Stimulated activated CD8-positive, alpha-beta memory T cell treated with anti-CD3 and anti-CD28 coated beads, Interleukin-15, amount 100 ng/mL, for 48 hours (primary cell): ENCODE measurements at places on chromosomes 13 and 19.

DNA sequence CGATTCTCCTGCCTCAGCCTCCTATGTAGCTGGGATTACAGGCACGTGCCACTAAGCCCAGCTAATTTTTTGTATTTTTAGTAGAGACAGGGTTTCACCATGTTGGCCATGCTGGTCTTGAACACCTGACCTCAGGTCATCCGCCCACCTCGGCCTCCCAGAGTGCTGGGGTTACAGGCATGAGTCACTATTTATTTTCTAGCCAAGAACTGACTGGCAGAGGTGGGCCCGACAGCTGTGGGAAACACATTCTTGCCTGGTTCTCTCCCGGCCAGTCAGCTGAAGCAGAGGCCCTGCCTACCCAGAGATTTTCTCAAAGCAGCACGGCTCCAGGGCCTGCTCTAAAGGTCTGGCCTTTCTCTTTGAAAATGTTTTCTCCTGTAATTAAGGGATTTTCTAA lies 108.0 kb downstream of the KCTD15 start:
- no peak for DNase-seq

DNA sequence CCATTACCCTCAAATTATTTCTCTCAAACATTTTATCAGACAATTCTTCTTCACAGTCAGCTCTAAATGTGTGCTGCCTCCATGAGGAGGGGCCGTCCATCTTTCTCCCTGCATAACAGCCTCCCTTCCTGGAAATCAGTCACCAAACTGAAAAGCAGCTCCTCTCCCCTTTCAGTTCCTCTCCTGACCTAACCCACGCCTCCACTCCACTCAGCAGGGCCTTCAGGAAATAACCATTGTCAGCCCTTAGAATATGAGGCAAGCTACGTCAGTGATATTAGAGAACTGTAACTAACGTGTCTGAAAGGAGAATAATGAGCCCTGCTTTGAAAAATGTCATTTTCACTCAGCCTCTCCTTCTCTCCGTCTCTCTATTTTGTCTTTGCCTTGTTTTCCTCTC lies 116.2 kb downstream of the OLFM4 start:
- DNase-seq, result no peak

DNA sequence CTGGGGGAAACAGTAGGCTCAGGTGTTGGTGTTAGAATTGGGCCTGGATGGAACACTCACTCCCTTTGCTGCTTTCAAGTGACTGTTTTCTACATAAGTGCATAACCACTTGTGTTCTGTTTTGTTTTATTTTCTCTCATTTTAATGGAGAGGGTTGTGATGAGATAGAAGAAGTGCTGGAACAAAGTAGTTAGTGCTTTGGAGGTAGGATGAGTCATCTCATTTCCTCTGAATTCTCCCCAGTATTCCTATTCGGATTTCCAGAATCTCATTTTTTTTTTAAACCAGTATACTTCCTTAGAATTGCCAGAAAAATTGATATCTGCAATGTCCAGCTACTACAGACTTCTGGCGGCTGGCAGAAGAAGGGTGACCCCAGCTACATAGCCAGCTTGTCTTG lies 575.9 kb downstream of the MYO16 start:
- DNase-seq, result no peak

DNA sequence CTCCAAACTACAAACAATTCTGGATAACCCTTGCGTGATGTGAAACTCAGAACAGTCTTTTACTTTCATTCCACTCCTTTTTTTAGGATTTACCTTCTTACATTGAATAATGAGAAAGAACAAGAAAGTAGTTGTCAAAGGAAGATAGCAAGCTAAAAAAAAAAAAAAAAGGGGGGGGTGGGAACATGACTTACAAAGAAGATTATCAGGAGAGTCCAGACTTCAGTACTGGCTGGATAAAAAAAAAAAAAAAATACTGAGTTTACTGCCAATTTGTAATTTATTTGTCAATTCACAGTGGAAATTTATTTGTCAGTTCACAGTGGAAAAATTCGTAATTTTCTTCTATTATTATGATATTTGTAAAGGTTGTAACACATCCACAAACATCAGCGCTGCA lies 792.4 kb upstream of the SLITRK5 start:
- DNase-seq, result no peak

DNA sequence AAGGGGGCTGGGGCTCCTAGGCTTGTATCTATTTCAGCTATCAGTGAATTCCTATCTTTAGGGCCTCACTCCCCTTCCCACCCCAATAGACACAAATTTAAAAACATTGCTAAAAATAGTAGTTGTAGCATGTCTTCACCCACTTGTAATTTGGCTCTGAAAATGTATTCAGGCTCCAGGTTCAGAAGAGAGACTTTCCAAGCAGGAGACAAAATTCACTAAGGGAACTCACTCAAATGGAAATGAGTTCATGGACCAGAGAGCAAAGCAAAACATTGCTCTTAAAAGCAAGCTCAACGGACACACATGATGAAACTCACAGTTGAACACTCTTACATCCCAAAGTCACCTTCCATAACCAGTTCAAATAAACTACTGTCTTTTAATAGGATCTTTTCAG lies 36.8 kb downstream of the PHF11 start:
- DNase-seq, result no peak

GRCh38 chr19:28372576-28373247 lies 840.2 kb downstream of the UQCRFS1 start:
- no peak for DNase-seq

DNA sequence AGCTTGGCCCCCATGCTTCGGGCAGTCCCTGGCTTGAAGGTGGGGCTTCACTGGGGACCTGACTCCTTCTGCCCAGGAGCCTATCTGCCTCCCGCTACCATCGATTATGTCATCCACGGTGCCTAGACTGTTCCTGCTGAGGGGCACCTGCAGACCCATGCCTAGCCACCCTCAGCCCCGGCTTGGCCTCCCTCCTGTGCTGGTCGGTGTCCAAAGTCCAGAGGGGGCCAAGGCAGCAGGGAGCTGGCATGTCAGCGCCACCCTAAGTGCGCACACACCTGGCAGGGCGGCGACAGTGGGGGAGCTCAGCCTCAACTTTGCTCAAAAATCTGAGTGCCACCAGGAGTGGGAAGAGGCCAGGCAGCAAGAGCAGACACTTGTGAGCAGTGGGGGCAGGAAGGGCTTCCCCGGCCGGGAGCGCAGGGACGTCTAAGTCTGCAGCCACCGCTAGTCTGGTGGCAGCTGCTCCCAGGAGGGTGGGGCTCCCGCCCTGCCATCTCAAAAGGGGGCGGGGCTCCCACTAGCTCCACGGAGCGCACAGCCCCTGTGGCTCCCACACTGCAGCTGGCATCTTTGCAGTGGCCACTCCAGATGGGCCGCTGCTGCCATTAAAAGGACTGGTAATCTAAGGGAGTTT lies 13.5 kb upstream of the URAD start:
- DNase-seq, result no peak

GRCh38 chr19:416416-416815 lies 7.5 kb upstream of the C2CD4C start:
- DNase-seq, result no peak

GRCh38 chr19:54481326-54481930 lies 8.3 kb upstream of the CDC42EP5 start:
- no peak for DNase-seq

- no peak for DNase-seq
These were observed 276.4 kb upstream of the EDNRB start for GRCh38 chr13:78194904-78195639.

- no peak for DNase-seq
These were observed 1.1 kb downstream of the CCDC97 start for GRCh38 chr19:41311072-41311471.

GRCh38 chr19:2834294-2834871 lies 6.9 kb upstream of the ZNF555 start:
- DNase-seq, result no peak
